WTC11 (cell line): ENCODE measurements at places on chromosomes 2 and 18.

DNA sequence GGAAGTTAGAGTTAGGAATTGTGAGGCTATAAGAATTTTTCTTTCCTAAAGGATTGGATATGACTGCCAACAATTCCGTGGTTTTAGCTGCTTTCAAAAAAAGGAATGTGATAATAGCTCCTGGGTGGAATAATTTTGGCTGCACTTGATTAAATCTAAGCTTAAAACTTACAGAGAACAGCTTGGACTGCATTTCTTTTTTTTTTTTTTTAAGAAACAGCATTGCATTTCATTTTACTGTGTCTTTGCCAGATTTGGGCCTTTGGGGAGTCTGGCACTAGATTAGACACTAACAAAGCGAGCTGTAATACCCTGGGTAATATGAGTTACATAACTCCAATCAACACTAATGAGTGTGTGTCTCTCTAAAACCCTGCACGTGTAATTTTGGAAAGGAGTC is 37.8 kb upstream of the ZNF397 start:
- DNase-seq = no peak

DNA sequence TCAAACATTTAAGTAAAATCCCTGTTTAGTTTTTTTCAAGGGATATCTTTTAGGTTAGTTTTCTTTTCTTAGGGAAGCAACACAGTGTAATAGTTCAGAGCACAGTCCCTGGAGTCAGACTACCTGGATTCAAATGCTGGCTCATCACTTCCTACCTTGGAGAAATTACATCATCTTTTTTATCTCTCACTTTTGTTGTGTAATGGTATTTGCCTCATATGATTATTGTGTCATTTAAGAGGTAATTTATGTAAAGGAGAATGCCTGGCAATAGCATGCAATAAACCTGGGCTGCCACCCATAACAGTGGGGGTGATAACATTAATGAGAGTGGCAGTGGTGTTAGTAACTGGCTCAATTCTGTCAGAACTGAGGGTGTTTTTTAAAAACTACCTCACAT is 26.3 kb downstream of the ERLEC1 start:
- DNase-seq = no peak

DNA sequence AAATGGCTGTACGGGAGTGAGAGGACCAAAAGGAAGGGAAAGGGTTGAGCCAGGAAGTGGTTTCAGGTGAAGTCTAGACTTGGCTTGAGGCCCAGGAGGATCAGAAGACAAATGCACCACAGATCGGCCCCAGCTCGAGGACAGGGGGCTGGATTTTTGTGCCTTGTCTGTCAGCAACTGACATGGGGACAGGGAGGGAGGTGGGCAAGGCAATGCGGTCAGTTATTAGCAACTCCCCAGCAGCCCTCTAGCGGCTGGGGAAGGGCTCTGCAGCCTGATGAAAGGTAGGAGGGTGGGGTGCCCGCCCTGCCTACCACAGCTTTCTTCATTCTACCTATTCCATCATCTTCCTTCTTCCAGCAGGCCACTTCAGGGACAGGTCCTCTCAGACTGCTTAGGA is 50.0 kb downstream of the CPO start:
- peak; percentile 52 for DNase-seq

DNA sequence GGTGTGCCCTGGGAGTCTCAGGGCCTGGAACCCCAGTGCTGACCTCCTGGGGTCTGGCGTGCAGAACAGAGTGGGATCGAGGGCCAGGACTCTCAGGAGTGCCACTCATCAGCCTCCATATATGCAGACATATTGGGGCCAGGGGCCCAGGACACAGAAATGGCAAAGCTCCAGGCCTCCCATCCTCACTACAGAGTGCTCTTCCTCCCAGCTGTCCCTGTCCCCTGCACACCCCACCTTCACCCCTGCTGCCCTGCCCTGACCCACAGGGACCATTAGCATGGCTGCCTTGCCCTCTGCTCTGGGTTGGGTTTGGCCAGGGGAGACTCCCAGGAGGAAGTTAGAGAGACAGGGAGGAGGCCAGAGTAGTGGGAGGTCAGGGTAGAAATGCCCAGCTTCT is 2.8 kb downstream of the TEX51 start:
- DNase-seq = no peak
